ENCODE measurements at places on chromosomes 2 and 18.

DNA sequence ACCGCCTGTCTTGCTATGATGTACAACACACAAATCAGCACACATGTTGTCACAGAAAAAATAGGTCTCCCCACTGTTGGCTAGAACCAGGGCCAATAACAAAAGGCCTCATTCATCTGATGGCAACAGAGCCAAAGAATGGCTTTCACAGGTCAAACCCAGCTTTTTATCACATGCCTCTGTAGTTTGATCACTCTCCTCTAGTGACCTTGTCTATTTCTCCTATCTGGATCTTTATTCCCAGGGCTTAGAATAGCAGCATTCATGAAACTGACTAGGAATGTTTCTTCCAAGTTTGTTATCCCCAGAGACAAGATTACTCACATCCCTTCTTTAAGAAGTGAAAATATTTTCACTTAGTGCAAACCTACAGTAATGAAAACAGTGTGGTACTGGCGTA, 285.8 kb upstream of the GYPC start:
- no peak for DNase-seq

GRCh38 chr2:239459056-239459455, 58.2 kb upstream of the HDAC4 start:
- no peak for DNase-seq

DNA sequence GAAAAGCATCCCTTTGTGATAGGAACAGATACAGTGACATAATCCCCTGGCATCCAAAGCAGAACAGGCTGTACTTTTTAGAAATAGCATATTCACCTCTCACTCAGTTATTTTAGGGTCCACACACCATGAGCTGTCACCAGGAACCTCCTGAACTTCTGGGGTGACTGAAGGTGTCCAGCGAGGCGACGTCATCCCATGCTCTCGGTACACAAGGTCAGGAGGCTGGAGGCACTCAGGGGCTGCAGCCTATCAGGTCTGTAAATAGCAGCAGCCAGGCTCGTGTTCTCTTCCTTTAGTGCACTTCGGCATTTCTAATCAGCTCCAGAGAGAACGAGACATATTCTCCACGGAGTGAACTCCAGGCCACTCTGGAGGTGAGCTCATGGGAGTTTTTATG, 98.3 kb downstream of the GATA6 start:
- DNase-seq = no peak

GRCh38 chr18:80034852-80035406, 695 bp downstream of the RBFA start:
- no peak for DNase-seq

DNA sequence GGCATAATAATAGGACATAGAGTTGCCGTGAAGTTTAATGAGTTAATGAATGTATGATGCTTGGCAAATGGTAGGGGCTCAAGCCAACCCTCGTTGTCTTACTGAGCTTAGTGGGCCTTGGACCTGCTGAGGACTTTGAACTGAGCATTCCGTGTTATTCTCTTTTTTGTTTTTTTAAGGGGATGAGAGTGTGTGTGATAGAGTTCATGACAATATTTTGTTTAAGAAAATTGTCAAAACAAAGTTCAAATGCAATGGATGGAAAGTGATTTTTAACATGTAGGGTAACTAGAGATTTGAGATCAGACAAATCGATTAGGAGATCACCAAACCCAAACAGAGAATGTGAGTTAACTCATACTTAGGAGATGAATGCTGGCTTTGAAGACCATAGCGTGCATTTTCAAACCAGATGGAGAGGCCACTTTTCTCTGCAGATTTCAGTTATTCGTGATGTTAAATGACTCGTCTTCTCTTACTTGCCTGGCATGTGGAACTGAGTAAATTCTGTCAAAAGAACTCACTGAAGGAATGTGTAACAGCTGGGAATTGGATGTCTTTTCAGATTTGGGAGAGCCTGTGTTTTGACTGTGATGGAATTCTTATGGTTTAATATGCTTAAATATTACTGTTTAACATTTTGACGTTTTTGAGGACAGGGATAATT, 88.7 kb downstream of the NEDD4L start:
- no peak for DNase-seq

- DNase-seq = no peak
Observed at GRCh38 chr2:29618024-29618423, 303.4 kb downstream of the ALK start.

GRCh38 chr2:202133909-202134265, 60.8 kb downstream of the KIAA2012 start:
- DNase-seq = no peak

DNA sequence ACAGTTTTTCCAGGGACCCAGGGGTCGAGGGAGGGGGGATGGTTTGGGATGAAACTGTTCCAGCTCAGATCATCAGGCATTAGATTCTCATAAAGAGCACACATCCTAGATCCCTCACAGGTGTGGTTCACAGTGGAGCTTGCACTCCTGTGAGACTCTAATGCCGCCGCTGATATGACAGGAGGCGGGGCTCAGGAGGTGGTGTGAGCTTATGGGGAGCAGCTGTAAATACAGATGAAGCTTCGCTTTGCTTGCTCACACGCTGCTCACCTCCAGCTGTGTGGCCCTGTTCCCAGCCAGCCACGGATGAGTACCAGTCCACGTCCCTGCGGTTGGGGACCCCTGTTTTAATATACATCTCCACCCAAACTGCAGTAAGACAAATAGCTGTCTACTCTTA, 204.2 kb downstream of the AGAP1 start:
- DNase-seq = no peak

DNA sequence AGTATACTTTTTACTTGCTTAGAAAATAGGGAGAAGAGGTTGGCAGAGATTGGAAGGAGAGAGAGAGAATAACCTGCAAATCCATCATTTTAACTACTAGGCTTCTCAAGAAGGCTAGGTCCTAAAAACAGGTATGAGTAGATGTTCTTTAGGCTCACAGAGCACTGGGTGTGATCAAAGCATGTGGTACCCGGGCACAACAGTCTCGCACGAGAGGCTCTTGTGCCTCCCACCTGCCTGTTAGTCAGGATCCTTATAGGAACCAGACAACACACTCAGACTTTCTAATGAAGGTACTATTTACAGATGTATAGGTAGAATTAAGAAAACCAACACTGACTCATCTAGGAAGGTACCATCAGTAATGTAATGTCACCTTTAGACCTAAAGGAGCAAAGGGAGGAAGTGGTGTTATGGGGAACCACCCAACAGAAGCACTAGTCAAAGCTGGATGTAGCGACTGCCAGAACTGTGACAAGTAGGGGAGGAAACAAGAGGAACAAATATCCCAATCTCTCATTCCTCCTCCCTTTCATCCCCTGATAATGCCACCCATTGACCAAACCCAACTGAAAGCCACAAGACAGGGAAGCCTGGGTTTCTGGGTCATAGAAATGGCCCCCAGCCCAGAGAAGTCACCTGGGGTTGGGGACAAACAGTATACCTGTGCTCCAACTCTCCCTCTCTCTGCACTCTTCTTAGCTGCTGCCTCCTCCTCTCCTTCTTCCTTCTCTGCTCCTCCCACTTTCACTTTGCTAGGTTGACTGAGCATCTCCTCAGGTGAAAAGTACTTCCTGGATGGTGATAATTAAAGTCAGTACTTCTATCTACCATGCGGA, 16.0 kb upstream of the MARCHF4 start:
- DNase-seq = no peak

DNA sequence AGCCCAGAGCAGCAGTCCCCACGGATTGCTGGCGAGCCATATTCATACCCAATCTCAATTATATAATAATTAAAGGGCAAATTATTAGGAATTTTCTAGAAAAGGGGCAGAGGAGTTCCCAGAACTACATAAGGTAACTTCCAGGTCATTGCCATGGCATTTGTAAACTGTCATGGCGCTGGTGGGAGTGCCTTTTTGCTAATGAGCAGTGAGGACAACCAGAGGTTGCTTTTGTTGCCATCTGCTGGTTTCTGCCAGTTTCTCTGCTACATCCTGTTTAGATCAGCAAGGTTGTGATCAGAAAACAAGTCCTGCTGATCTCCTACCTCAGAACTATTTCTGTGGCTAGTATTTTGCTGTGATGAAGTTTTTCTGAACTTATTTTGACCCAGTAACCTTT, 159.8 kb upstream of the PIEZO2 start:
- DNase-seq = no peak

GRCh38 chr2:28488083-28488830, 7.6 kb upstream of the PLB1 start:
- no peak for DNase-seq

DNA sequence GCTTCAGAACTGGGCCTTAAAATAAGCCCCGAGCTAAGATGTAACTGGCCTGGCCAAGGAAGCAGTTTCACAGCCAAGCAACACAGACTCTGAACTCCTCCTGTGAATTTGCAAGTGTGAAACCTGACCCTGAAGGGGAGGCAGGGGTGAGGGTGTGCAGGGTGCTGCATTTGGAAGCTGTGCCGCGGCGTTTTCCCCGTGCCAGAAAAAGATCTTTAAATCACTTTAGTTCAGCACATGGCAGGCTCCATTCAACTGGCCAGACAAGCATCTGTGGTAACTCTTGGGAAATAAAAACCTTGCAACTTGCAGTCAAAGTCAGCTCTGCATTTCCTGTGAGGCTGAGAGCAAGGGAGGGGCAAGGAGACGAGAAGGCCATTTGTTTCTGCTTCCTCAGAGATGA, 209.3 kb upstream of the SOX11 start:
- no peak for DNase-seq
